ENCODE measurements at places on chromosomes 12 and 14.

- no peak for DNase-seq
These were observed 84.8 kb downstream of the TESC start for GRCh38 chr12:117014342-117014887.

DNA sequence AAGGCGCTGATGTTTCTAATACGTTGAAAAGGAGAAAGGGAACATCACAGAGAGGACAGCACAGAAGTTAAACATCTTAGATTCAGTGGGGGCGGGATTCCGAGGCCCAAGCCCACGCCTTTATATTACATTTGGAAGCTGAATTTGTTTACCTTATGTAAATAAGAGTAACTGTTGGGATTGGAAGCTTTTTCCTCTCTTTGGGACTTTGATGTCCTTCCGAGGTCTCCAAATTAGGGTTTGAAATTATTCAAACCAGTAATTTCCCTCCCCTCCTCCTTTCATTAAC lies 6.4 kb downstream of the FOXA1 start:
- no peak for DNase-seq

GRCh38 chr12:84924981-84925380 lies 12.4 kb upstream of the SLC6A15 start:
- DNase-seq = no peak

GRCh38 chr12:117377758-117378157 lies 16.3 kb upstream of the NOS1 start:
- DNase-seq = no peak

DNA sequence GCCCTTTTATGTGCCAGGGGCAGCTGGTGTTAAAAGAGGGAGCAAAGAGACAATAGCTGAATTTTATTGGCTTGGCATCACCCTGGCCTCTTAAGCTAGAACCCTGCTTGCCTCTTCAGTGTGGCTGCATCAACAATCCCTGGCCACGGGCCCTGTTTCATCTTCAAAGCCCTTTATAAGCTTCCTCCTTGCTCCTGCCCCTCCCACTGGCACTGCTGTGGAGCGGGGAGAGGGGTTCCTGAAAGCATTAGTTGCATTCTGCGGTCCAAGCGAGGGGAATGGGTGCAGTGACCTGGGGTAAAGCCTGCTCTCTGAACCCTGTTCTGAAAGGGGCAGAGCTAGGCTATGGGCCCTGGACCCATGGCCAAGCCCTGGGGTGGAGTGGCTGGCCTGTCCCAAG lies 220 bp upstream of the KRT83 start:
- DNase-seq = no peak

- no peak for DNase-seq
These were observed 83.4 kb downstream of the NAV3 start for GRCh38 chr12:77914081-77914488.

- DNase-seq = no peak
These were observed 22.6 kb upstream of the LUM start for GRCh38 chr12:91133871-91134270.

DNA sequence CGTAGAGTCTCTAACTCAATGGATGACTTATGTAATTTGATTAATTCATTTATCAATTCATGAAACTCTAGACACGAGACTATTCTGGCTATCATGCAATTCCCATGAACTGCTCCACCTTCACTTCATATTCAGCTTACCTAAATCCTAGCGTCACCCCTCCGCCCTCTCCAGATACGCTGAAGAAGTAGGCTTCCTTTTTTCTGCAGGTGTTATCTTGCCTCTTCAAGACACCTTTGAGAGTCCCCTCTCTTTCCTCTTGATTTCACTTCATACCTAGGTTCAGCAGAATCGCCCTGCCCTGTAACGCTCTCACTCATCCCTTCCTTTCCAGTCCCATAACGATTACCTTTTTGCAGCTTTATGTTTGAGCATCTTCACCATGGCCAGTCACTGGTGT lies 4.0 kb upstream of the RNASE4 start:
- DNase-seq = no peak

DNA sequence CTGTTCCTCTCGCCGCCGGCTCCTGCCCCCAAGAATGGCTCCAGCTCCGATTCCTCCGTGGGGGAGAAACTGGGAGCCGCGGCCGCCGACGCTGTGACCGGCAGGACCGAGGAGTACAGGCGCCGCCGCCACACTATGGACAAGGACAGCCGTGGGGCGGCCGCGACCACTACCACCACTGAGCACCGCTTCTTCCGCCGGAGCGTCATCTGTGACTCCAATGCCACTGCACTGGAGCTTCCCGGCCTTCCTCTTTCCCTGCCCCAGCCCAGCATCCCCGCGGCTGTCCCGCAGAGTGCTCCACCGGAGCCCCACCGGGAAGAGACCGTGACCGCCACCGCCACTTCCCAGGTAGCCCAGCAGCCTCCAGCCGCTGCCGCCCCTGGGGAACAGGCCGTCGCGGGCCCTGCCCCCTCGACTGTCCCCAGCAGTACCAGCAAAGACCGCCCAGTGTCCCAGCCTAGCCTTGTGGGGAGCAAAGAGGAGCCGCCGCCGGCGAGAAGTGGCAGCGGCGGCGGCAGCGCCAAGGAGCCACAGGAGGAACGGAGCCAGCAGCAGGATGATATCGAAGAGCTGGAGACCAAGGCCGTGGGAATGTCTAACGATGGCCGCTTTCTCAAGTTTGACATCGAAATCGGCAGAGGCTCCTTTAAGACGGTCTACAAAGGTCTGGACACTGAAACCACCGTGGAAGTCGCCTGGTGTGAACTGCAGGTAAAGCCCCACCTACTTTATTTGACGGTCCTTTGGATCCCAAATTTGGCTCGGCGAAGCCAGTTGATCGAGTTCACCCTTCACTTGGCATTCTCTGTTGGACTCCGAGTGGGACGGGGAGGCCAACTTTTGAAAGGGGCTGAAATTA lies 1.5 kb downstream of the WNK1 start:
- DNase-seq = no peak

DNA sequence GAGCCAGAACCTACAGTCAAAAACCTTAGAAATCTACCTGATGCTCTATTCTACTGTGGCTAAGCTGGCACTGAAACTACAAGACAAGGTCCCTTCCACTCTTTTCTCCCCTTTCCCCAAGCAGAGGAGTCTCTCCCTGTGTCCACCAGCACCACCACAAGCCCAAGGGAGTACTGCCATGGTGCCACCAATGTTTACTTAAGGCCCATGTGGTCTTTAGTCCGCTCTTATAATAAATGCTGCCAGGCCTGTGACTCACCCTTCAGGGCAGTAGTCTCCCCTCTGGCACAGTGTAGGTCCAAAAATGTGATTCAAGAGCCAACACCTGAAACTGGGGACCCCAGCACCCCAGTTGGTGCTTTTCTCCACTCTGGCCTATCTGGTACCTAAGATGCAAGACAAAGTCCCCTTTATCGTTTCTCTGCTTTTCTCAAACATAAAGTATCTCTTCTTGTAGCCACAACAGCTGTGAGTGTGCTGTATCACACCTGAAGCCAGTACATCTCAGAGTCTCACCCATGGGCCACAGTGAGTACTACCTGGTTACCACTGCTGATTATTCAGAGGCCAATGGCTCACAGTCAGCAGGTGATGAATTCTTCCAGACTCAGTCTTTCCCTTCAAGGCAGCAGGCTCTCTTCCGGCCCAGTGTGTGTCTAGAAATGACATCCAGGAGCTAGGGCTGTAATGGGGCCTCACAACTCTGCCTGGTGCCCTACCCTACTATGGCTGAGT lies 29.3 kb downstream of the SLC38A2 start:
- no peak for DNase-seq

DNA sequence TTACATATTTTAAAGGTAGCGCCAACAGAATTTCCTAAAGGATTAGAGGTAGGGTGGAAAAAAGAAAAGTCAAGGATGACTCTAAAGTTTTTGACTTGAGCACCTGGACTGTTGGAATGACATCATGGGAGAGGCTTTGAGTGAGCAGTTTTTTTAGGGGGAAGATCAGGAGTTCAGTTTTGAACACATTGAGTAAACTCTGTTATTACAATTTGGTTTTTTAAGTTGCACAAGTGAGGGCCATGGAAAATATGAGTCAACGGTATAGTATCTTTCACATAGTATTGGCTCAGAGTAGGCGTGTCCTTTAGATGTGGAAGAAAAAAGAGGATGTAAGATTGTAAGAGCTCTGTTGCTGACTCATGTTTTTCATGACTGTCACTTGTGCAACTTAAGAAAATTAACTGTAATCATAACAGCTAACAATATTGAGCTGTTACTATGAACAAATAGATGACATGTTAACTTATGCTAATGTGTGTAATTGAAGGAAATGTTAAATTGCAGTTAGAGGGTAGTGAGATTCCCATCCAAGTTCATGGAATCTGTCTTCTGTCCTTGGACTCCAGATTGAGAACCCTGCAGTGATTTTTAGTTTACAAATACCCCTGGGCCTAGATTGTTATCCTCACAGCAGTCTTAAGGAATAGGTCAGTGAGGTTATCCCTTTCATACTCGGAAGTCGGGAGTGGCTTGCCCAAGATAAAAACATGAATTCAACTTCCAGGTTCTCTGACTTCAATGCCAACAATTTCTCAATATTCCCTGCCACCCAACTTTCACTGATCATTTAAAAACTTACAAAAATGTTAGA lies 48.2 kb upstream of the ATP2B1 start:
- no peak for DNase-seq

DNA sequence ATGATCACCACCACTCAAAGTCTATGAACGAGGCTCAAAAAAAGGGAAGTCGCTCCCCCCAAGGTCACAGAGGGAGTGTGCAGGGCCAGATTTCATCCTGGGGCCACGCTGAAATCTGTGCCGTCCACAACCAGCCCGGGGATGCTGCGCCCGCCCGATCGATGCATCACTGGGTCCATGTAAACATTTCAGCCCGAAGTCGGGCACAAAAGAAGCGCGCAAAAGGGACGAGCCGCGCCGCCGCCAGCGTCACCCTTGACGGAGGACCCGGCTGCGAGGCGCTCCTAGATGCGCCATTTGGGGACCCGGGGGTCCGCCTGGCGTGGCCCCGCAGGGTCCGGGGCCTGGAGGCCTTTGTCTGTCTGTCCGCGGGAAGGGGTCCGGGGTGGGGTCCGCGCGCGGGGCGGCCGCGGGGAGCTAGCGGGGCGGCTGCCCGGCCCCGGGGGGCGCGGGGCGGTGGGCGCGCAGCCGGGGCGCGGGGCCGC lies 503 bp downstream of the FBXO21 start:
- DNase-seq = no peak

- DNase-seq = no peak
These were observed 50.4 kb downstream of the DYRK2 start for GRCh38 chr12:67698672-67699581.

DNA sequence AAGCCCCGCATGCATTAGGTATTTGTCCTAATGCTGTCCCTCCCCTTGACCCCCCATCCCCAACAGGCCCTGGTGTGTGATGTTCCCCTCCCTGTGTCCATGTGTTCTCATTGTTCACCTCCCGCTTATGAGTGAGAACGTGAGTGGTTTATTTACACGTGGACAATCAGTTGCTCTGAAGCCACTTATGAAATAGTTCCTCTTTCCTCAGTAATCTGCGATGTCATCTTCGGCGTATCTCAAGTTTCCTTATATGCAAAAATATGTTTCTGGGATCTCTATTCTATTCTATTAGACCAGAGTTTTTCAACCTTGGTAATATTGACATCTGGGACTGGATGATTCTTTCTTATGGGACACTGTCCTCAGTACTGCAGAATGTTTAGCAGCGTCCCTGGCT lies 56.0 kb upstream of the DCD start:
- no peak for DNase-seq

DNA sequence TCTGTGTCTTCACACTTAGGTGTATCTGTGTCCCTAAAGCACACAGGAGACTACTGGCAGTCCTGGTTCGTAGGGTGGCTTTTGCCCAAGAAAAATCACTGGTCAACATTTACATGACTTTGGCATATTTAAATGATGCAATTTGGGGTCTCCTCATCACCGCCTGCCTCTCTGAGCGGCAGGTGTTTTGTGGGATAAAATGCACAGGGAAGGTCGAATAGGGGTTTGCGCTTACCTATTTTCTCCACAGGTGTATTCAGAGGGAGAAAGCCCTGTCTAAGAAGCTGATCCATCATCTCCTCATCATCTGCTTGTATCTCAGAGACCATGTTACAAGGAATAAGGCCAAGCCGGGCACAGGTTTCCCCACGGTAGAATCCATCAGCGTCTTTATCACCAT lies 74.7 kb downstream of the PIWIL1 start:
- no peak for DNase-seq

DNA sequence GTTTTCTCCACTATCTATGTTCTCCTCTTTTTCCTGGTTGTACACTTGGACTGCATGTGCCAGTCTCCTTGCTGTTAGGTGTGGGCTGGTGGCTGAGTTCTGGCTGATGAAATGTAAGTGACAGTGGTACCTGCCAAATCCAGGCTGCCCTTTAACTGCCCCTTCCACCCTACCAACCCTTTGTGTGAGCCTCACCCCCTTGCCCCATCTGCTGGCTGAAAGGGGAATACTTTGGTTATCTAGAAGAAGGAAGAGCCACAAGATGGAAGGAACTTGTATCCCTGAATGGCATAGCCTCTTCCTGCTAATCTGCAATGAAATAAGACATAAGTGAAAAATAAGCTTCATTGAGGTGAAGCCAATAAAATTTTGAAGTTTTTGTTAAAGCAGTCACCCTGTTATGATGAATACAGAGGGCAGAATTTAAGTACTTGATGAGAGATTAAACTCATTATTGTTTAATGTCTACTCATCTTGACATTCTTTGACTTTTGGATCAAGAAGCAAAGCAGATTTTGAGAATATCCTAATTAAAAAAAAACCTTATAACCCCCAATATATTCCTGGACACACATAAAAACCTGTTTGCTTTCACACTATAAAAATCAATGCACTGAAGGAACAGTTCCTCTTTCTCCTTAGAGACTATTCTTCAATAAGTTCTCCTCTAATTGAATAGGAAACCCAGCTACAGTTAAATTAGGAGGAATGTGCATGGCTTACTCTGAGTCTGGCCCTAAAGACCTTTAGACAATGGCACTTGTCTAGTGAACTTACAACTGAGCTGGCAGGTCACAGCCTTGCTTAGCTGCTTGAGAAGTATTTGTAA lies 262.6 kb upstream of the BTG1 start:
- no peak for DNase-seq

- DNase-seq = no peak
These were observed 949 bp upstream of the KIF21A start for GRCh38 chr12:39443929-39444209.

DNA sequence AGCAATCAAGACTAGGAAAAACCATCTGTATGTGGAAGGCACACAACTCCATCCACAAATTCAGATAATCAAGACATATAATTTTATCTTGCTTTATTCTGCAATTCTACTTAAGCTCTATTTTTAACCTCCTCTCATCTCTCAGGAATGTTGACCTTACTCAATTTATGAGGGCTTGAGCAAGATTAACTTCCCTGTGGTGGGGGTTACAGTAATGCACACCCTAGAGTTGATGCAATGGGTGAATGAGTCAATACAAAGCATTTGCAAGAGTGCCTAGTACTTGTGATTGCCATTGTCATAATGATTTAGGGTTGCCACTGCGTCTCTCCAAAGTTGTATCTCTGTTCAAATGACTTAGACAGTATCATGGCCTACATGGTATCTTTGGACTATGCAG lies 1598.4 kb upstream of the TMEM132C start:
- no peak for DNase-seq
